Stimulated activated CD8-positive, alpha-beta memory T cell treated with anti-CD3 and anti-CD28 coated beads, Interleukin-15, amount 100 ng/mL, for 1 hour (primary cell): ENCODE measurements at places on chromosomes 4 and X.

GRCh38 chr4:52997132-52997416, 135.0 kb downstream of the RASL11B start:
- DNase-seq, result no peak

DNA sequence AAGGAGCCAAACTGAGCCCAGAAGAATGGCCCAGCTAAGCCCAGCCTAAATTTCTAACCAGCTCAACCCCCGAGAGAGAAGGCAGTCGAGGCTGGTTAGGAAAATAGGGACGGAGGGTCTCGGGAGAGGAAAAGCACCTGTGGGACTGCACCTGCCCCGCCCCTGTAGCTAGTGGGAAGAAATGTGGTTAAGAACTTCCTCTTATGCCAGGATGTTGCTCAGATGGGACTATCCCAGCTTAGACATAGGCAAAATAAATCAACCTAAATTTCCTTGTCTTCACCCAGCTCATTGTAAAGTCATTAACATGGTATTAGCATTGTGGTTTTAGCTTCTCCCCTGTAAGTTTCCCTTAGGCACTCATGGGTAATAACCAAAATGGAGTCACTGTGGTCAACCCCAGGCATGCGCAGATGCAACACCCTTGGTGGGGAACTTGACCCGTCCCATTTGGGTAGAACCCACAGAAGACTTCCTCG, 86.8 kb downstream of the ZNF718 start:
- no peak for DNase-seq

GRCh38 chr4:153327247-153327646, 17.2 kb upstream of the MND1 start:
- no peak for DNase-seq

DNA sequence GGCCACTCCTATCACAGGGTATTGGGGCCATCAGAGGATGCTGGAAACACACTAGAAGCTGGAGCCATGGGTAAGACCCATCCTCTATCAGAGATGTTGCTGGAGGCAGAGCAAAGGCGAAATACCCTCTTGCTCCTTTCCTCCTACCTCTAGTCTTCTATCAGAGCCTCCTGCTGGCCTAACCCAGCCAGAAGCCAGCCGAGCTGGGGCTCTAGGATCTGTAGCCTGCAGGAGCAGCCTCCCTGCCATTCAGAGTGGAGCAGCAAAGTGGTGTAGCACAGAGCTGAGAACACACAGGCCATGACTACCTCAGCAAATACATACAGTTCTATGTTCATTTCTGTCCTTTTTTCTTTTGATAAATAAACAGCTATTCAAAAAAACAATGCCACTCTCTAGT, 35.7 kb downstream of the GATB start:
- no peak for DNase-seq

GRCh38 chrX:14817571-14817970, 55.3 kb downstream of the FANCB start:
- no peak for DNase-seq

DNA sequence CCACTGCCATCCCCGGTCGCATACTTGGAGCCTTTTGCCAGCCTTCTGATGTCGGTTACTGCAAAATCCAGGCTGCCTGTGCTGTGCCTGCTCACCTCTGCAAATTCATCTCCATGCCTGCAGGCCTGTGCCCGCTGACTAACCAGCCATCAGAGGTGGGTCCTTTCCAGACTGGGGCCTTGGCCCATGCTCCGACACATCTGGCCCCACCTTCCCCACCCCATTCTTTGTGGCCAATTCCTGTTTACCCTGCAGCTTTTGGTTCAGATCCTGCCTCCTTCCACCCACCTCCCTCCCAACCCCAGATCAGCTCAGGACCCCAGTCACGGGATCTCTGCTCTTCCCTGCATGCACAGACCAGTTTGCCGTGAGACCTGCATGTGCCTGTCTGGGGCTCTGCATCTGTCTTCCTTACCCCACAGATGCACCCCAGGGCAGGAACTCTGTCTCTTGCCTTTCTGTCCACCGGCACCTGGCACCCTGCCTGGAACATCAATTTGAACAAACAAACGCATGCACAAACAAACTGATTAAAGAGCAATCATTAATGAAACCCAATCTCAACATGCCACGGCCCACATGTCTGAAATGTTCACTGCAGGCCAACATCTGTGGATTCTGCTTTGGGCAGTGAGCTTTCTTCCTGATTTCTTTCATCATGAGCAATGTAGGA, 112.8 kb upstream of the PSAPL1 start:
- DNase-seq, result no peak

DNA sequence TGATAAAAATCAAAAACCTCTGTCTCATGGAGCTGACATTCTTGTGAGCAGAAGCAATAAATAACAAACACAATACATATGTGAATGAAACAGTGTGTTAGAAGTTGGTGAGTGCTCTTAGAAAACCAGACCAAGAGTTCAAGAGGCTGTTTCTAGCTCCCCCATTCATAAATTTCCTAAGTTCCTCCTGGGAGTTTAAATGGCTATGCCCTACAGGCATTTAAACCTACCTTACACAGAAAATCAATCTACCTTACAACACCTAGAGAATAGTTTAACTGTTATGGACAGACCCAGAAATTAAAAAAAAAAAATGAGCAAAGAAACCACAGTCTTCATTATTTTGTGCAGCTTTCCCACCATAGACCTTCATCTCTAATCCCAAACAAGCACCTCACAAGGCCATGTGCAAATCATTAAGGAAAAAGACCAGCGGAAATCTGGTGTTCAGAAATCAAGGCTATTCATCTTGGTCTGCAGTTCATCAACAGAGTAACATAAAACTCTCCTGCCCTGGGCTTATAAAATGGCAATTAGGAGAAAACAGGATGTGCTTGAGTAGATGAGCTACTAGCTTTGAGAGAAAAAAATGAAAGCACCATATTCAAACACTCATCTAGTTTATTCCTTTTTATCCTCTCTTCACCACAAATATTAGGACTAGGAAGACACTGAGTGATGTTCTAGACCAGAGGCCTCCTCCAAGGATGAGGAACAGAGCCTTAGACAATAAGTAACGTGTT, 147.2 kb downstream of the SHROOM3 start:
- no peak for DNase-seq

DNA sequence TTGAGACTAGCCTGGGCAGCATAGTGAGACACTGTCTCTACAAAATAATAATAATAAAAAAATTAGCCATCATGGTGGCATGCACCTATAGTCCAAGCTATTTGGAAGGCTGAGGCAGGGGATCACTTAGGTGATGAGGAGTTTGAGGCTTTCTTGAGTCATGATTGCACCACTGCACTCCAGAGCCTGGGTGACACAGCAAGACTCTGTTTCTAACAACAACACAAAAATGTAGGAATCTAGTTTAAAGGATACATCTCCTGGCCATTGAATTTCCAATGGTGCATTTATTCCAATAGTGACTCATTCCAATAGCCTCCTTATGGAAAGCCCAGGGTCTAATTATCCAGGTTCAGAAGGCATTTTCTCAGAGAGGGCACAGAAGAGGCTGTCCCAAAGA, 21.9 kb upstream of the HERC6 start:
- no peak for DNase-seq

GRCh38 chr4:142168181-142168580, 531.8 kb downstream of the IL15 start:
- no peak for DNase-seq

DNA sequence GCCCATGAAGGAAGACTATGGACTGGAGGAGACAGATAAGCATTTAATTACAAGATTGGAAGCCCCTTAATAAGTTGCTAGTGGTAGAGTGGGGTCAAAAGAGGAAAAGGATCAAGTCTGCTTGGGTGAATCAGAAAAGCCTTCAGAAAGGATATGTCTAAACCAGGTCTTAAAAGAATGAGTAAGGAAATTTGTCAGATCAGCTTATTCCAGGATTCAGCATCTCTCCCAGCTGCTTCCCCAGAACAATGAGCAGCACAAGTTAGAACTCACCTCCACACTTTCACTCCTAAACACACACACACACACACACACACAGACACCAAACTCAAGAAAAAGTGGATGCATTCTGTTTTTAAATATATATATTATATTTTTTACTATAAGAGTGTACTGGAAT, 166.5 kb downstream of the CPEB2 start:
- no peak for DNase-seq

DNA sequence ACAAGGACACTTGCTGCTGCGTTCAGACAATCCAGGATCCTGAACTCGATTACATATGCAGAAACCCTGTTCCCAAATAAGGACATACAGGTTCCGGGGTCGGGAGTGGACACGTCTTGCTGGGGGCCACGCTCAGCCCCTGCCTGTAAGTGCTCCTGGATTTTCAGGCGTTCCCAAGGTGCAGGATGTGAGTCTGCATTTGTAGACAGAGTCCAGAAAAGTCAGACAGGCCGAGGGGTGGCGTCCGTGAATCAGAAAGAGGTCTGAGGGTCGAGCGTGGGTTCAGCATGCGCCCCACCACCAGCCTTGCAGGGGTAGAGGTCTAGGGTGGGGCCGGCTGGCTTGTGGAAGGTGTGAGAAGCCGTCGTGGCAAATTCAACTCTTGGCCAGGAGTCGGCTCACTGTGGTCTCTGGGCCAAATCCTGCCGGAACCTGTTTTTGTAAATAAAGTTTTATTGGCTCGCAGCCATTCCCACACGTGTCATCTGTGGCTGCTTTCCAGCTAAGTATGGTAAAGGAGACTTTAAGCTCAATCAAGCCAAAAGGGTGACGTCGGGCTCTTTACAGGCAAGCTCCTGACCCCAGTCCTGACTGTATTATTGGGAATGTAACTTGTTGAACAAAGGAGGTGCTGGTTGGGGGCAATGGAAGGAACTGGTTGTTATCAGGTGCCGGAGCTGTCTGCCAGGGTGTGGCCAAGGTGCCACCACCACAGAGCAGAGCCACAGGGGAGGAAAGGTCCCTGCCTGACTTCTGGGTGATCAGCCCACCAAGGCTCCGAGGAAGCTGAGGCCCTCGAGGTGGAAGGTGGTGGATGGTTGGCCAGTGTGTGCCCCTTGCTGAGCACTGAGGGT, 7.4 kb downstream of the DOK7 start:
- DNase-seq, result no peak

GRCh38 chr4:130478406-130478805, 1382.5 kb downstream of the C4orf33 start:
- no peak for DNase-seq

- DNase-seq, result no peak
These were observed 150.0 kb downstream of the SPRY1 start for GRCh38 chr4:123546573-123547060.

DNA sequence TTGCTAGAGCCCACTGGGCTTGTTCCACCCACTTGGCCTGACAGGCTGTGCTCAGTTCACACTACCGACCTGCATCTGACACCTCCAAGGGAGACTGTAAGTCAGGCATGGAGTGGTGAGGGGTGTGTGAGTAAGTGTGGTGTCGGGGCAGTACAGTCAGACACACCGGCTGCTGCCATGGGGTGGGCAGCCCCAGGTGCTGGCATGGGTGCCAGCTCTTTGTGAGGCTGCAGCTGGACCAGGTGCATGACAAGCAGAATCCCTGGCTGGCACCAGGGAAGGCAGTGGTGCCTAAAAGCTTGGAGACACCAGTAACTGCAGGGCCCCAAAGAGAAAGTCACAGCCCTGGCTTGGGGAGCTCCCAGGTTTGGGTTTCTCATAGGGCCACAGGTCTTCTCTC, 665.0 kb downstream of the SH3BGRL start:
- no peak for DNase-seq

DNA sequence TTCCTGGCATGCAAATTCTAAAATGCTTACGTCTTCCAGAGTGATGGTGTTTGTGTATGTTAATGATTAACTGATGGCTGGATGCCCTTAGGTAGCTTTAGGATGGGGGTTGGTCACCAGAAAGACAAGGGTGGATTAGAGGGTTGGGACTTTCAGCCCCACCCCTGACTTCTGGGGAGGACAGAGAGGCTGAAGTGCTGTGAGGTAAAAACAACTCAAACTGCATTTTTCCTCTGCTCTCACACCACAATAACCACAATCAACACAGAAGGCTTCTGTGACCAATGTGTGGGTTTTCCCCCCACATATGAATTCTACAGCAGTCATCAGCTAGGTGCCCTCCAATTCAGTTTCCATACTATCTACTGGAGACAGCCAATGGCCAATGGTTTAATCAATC, 18.7 kb upstream of the DDIT4L start:
- DNase-seq, result no peak

GRCh38 chrX:3129256-3129655, 88.0 kb downstream of the ARSF start:
- DNase-seq, result no peak
